ENCODE measurements at places on chromosomes 16 and 17.

DNA sequence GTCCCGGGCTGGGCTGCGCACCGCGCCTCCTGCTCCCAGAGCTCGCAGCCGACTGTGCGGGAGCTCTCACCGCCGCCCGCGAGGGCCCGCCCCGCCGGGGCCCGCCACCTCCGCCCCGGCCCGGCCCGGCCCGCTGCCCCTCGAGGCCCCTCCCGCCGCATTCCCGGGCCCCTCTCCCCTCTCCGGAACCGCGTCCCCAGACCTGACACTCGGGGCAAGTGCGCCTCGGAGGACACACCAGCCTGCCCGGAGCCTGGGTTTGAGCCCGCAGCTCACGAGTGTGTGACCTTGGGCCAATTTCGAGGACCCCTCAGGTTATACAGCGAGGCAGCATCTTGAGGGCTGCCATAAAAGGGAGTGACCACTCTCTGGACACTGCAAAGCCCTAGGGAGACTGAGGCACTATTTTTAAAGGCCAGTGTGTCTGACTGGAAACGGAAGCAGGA, 2.0 kb upstream of the GRIN2C start:
- no peak for DNase-seq

DNA sequence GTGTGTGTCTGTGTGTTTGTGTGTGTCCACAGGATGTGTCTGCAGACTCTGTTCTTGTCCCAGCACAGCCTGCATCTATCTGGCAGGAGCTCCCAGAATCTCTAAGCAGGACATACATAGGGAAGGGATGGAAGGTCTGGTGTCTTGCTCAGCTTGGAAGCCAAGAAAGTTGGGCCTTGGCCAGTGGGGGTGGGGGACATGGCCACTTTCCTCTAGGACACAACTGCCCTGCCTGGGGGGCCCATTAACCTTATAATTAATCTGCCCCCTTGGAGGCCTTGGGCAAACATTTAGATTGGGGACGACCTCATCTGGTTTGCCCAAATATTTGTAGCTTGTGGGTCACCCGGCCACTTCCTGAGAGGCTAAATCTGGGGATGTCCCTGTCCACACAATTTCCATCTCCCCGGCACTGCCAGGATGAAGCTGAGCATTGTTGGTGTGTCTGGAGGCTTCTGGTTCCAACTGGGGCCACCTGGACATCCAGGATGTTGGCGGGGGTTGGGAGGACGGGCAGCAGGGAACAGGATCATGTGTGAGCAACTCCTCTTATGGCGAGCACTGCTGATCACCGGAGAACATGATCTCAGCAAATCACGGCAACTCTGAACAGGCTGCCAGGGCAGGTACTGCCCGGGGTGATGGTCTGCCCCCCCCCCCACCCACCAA, 17.2 kb upstream of the FOXF1 start:
- no peak for DNase-seq

DNA sequence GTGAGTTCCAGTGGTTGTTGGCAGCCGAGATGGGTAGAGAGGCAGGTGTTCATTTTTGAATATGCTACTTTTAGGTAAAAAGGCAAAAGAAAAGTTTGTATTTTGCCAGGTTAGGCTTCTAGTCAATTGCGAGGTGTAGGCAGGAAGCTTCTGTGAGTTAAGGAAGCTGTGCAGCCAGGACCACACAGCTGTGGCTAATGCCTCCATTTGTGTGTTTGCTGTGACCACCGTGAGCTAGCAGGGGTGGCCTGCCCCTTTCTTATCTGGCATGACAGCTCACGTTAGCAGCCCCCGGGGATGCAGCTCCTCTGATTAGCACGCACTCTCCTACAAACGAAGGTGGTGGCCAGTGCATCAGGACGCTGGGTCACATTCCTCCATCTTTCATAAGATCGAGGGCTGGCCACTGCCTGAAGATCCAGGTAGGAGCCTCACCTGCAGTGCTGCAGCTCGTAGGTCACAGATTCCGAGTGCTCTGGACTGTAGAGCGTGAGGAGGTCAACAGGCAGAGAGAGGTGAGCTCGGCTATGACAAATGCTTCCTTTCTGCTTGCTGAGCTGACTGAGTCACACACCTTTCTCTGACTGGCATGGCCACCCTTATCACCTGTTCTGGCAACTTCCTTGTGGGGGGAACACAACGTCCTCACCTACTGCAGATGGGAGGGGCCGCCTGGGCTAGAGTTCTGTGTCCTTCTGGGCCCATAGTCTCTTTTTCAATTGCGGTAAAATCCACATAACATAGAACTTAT, 244.4 kb downstream of the HS3ST3B1 start:
- no peak for DNase-seq

- no peak for DNase-seq
Observed at GRCh38 chr17:65395924-65396323, 165.5 kb downstream of the AXIN2 start.

GRCh38 chr17:27109346-27109745, 184.6 kb upstream of the WSB1 start:
- no peak for DNase-seq

- DNase-seq, result no peak
Observed at GRCh38 chr17:16288860-16289571, 64.3 kb downstream of the CENPV start.

- DNase-seq, result no peak
Observed at GRCh38 chr16:29824589-29825144, 4.4 kb downstream of the MVP start.

GRCh38 chr16:23893986-23894385, 58.2 kb downstream of the PRKCB start:
- no peak for DNase-seq

DNA sequence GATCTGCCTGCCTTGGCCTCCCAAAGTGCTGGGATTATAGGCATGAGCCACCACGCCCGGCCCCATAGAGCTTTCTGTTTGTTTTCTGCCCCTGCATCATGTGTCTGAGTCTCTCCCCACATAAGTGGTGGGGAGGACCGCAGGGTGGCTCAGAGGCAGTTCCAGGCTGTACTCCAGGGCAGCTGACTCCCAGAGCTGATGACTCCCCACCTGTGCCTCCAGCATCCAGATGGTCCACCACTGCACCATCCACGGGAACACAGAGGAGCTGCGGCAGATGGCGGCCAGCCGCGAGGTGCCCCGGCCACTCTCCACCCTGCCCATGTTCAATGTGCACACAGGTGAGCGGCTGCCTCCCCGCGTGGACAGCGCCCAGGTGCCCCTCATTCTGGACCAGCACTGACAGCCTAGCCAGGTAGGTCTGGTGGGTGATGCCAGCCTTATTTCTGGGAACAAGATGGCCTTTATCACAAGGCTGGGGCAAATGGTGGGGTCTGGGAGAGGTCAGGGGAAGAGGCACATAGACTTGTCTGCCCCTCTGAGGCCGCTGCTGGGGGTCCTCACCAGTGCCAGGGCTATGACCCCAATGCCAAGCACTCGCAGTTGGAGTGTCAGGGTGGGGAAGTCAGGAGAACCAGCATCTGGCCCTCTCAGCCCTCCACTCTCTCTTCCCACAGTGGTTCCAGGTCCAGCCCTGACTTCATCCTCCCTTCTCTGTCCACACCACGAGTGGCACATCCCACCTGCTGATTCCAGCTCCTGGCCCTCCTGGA, 9.4 kb downstream of the SGCA start:
- no peak for DNase-seq

GRCh38 chr16:17289674-17290635, 180.8 kb downstream of the XYLT1 start:
- no peak for DNase-seq

GRCh38 chr17:27449541-27449940, 6.7 kb upstream of the KSR1 start:
- DNase-seq, result no peak

DNA sequence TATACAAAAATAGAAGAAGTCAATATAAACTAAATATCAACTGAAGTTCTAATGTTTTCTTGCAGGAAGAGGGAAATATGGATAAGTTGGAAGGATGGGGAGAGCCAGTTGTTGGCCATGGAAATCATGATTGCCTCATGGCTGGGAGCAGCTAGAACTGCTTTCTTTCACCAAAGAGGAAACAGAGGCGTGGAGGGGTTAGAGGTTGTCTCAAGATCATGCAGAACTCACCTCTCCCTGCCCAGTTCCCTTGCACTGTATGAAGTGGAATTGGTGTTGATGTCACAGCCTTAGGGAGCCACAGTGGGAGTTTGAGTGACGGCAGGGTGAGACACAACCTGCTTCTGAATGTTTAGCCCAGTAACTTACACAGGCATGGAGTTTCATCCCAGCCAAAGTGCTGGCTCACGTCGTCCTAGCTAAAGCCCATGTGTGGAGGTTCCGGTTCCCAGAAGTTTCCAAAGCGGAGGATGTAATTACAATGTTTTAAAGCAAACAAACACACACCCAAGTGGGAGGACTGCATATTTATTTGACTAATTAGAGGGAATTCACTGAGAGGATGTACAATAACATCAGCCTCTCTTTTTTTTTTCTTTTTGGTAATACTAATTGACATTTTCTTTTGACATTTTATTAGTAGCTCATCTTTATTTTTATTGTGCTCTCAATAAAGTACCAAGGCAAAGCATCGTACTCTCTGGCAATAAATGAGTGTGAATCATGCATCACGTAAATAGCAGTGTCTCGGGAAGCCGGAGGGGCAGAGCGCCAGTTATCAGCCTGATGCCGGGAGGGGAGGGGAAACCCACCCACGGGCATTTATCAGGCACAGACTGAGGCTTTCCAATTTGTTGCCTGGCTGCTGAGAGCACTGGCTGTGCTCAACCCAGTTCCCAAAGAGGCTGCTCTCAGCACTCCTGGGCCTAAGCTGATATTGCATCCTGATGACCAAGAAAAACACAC, 118.7 kb upstream of the CDH5 start:
- no peak for DNase-seq

- no peak for DNase-seq
Observed at GRCh38 chr17:1050246-1050995, 53.5 kb downstream of the TIMM22 start.

DNA sequence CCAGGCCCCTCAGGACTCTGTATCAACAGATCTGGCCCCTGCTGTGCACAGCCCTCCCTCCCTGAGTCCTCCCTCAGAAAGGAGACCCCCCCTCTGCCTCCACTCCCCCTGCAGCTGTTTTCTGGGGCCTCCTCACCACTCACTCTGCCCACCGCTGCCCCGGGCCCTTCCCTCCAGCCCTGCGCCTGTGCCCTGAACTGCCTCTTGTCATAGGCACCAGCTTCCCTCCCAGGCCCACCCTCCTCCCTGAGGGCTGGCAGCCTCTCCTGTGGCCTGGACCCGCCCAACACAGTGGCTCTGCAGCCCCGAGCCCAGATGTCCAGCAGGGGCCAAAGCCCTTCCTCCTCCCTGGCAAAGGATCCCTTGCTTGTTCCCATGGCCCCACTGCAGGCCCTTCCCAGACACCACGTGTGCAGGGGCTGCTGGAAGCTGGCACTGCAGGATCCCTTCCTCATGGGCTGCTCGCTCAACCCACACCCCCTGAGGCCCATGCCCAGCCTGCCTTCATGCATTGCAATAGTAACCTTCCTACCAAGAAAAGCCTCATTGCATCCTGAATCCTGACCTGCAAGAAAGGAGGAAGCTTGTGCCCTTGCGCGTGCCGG, 25.8 kb downstream of the GNPTG start:
- no peak for DNase-seq

GRCh38 chr16:87216841-87217275, 100.3 kb downstream of the C16orf95 start:
- no peak for DNase-seq

DNA sequence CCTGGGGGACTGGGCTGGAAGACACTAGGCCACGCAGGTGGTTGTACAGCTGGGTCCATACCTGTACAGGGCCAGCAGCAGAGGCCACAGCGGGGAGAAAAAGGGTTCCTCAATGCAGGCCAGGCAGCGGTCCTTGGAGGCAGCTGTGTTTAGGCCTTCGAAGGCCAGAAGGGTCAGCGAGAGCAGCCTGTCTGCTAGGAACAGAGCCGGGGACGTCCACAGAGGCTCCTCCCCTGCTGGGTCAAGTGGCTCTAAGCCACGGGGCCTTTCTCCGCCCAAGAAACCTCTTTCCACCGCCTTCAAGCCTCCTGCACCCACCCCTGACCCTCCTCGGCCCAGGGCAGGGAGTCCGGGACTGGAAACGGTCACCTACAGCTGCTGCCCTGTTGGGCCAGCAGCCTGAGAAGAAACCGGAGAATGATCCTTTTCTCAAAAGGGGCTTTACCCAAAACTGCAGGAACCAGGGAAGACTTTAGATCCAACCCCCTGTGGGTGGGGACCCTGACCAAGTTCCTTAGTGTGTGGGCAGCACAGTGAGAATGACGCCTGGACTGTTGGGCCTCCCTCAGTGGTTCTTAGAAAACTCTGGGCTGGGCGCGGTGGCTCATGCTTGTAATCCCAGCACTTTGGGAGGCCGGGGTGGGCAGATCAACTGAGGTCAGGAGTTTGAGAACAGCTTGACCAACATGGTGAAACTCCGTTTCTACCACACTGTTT, 8.4 kb upstream of the SPATA2L start:
- no peak for DNase-seq

DNA sequence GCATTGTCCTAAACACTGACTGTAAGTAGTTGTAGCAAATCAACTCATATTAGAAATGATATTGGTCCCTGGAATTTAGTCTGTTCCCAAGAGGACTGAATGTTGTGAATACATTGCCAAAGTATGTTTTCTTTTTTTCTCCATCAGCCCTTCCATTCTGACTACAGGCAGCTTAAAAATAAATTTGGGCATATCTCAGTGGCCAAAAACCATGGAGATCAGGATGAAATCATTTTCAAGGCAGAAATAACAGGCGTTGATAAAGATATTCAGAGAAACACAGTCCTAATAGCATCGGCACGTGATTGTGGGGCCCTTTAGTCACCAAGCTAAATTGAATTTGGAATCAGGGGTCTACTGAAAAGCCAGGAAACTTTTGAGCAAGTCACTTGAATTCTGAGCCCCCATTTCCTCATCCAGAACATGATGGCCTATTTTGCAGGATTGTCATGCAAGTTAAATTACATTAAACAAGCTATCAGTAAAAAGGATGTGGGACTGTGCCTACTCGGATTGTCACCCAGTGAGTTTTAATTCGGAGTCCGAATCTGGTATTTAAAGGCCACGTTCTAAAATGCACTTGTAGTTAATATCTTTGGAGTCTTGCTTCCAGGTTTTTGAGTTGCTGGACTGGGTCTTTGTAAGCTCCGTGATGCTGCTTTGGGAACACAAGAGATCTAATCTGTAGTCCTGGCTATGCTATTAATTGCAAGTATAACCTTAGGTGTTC, 17.1 kb downstream of the HLF start:
- DNase-seq, result no peak

DNA sequence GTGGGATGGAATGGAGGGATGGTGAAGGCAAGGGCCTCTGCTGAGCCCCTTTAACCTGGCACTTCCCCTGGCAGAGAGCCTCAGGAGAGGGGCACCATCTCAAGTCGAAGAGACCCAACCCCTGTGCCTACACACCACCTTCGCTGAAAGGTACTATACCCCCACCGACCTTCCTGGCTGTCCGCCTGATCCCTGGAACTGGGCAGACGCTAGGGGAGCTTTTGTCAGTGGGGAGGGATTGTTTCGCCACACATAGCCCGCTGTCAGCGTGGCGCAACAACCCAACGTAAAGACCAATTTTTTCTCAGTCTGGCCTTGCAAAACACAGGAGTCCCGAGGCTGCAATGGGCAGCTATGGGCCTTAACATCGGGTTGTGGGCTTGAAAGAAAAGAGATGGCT, 3.1 kb downstream of the PPP1R1B start:
- DNase-seq, result no peak
